ENCODE measurements at places on chromosomes 7 and 10.

GRCh38 chr7:151968357-151968756 lies 12.1 kb downstream of the GALNTL5 start:
- DNase-seq, result no peak

DNA sequence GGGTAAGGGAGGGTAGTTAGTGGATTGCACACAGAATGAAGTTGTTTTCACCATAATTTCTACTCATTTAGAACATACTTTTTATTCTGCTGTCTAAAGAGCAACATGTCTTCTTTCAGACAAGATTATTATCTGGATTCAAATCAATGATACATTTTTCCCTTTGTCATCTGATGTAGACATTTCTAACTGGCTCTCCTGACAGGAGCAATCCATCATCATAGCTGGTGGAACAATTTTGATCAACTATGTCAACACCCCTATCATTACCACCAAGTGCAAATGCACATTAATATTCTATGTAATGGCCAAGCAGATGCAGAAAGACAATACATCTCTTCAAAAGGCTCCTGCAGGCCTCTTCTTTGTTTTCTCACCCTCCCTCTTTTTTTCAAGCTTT lies 672.9 kb upstream of the LRRTM3 start:
- no peak for DNase-seq

- no peak for DNase-seq
Measured at GRCh38 chr10:79133416-79133815, 64.7 kb downstream of the ZMIZ1 start.

- DNase-seq, result no peak
Measured at GRCh38 chr7:70405241-70405640, 726.7 kb upstream of the GALNT17 start.

- DNase-seq, result no peak
Measured at GRCh38 chr7:2873686-2874551, 29.8 kb upstream of the GNA12 start.

DNA sequence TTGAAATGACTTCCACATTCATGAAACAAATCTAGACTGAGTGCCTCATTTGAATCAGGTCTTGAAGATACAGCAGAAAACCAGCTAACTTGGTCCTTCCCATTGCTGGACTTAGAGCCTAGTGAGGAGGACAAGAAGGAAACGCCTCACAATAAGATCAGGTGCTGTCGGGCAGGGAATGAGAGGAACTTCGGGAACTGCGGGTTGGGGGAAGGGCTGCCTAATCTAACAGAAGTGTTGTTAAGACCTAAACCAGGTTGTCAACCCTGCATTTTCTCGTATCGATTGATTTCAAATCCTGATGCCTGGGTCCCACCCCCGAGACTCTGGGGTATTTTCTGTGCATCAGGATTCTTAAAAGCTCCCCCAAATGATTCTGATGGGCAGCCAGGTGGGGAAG lies 26.3 kb downstream of the MACROH2A2 start:
- DNase-seq, result no peak

All from stimulated activated CD4-positive, alpha-beta T cell treated with anti-CD3 and anti-CD28 coated beads, Interleukin-15, amount 100 ng/mL, for 1 hour (primary cell).